ENCODE measurements at places on chromosomes 2 and 18. TPM values are rescaled to one million over a fixed set of nuclear protein-coding genes. Genes with fewer than 3 reads are reported as not detected.

DNA sequence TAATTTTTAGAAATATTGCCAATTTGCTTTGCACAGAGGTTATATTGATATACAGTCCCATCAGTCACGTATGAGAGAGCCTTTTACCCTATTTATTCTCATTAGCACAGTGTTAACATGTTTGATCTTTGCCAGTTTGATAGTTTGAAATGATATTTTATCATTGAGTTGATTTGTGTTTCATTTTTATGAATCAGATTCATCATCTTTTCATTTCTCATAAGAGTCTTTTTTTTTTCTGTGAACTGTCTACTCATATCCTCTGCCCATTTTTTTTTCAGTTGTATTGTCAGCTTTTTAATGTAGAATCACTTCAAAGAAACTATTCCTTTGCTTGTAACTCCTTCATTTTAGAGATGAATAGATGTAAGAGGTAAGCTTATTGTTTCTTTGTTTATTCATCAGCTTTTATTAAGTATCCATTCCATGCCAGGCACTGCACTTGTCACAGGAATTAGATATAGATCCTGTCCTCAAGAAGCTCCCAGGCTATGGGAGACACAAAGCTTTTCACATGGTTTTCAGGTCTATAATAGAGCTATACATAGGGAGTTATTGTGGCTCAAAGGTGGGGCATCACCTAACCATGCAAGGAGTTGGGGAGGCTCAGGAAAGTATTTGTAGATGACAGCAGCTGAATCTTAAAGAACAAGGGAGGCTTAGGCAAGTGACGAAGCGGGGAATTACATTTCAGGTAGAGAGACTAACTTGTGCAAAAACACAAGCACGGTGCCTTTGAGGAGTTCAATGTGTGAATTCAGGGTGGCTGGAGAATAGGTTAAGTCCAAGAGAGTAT is 42.1 kb downstream of the CD28 start:
- DNase-seq: no peak
- no peaks in the 10 kb centered on the region for H3K27me3 ChIP-seq
- H3K4me1 ChIP-seq: peaks cover 39% of the 10 kb centered on the region
- H3K4me3 ChIP-seq: no peak overlapping the region

The NEMP2 gene
- total RNA-seq: 23.1 TPM

The EGR4 gene
- total RNA-seq: not detected

DNA sequence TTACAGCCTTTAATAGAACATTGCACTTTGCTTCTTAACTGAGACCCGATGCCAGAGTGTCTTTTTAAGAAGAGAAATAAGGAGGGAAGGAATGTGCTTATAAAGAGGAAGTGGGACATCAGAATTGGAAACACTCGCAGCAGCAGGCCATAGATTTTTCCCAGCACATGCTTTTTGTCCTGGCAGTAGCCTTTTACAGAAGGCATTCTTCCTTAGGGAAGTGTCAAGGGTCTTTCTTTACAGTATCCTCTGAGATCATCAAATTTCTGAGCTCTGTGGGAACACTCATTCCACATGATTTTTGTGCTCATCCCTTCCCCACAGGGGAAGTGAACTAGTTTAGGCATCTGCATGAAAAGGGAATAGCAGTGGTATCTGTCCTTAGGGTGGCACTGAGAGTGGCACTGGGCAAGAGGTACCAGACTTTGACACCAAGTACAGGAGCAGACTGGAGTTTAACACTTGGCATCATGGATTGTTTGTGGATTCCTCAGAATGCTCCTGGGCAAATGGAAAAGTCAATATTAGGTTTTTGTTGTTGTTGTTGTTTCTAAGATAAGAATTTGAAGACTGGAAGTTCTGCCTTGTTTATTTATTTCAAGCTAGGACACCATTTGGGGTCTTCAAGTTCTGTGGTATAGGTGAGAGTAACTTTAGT is 4.1 kb downstream of the MYO1B start:
- H3K27ac ChIP-seq: no peak overlapping the region
- H3K4me1 ChIP-seq: peaks cover 6% of the 10 kb centered on the region
- H3K36me3 ChIP-seq: no peaks in the 10 kb centered on the region
- H3K4me3 ChIP-seq: no peak overlapping the region

GRCh38 chr2:95063086-95063958 is 37.8 kb downstream of the MAL start:
- H3K4me1 ChIP-seq: peaks cover 30% of the 10 kb centered on the region
- no peaks in the 10 kb centered on the region for H3K27me3 ChIP-seq
- peak overlapping the region; percentile 46 for H3K4me3 ChIP-seq
- H3K27ac ChIP-seq: peak overlapping the region; percentile 86

DNA sequence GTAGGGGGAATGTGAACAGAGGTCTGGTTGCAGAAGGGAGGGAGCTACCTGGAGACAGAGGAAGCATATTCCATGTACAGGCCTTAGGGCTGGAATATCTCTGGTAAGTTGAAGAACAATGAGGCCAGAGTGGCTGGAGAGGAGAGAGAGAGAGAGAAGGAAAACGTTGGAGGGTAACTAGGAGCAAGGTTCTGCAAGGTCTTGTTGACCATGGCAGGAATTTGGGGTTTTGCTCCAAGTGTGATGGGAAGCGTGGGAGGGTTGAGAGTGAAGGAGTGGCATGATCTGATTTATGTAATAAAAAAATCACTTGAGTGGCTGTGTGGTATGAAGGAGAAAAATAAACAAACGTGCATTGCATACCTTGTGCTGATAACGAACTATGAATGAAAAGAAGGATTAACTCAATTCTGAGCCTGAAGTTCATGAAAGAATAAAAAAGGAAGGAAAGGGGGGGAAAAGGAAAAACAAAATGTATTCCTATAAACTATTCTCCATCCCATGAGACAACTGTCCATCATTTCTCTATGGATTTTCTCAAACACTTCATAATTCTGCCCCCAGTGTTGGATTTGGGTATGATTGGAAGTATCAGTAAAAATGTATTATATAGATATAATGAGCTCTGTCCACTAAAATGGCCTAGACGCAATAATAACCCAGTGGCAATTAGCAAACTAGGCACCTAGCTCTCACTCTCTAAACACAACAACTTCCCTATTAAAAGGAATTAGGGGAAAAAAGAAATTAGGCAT is 59.7 kb upstream of the PMAIP1 start:
- H3K36me3 ChIP-seq: no peaks in the 10 kb centered on the region
- peaks cover 8% of the 10 kb centered on the region for H3K27me3 ChIP-seq
- H3K4me3 ChIP-seq: no peak overlapping the region

DNA sequence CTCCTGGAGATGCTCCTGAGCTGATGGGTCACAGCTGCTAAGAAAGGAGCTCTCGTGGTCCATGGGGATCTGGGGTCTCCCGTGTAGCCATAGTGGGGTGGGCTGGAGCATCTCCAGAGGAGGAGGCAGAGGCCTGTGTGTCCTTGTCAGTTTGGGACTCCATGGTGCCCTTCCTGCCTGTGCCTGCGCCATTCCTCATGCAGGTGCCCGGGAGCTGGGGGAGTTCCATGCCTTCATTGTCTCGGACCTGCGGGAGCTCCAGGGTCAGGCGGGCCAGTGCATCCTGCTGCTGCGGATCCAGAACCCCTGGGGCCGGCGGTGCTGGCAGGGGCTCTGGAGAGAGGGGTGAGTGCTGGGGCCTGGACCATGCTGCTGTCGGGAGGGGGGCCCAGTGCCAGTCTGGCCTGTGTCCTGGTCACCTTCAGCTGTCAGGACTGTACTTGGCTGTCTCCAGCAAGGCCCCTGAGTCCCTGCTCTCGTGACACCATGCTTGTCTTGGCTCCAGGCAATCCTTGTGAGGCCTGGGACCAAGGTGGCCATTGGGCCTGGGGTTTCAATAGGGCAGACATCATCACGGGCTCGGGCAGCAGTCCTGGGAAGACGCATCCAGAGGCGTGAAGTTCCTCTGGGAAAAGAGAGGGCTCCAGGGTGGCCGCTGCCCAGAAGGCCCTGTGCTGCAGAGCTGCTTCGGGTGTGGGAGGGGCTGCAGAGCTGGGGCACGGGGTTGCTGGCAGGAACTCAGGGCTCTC is 7.3 kb downstream of the CAPN10 start:
- DNase-seq: peak; percentile 17
- H3K27me3 ChIP-seq: no peaks in the 10 kb centered on the region
- no peaks in the 10 kb centered on the region for H3K36me3 ChIP-seq

DNA sequence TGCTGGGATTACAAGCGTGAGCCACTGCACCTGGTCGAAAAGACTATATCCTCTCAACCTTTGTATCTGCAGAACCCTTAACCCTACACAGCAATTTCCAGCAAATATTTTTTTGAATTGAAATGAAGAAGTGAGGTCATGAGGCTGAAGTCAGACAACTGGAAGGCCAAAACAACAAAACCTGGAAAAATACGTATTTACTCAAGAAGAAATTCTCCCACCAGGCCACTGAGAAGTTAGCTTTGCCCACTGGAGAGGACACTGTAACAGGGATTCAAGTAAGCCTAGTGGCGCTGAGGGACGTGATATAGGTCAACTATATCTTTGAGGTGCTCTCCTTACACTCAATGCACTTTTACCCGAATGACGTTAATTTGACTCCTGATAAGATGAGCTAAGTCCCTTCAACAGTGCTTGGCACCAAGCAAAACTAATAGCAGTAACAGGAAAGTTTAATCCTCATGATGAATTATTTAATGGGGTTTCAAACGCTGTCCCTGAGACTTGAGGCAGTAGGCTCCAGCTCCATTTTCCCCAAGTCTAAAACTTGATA is 1.9 kb downstream of the HDLBP start:
- H3K27me3 ChIP-seq: no peaks in the 10 kb centered on the region
- no peak for DNase-seq
- H3K36me3 ChIP-seq: peaks cover 16% of the 10 kb centered on the region
- peak overlapping the region; percentile 47 for H3K27ac ChIP-seq
- peaks cover 57% of the 10 kb centered on the region for H3K4me1 ChIP-seq

GRCh38 chr2:98759827-98760625 is 29.1 kb upstream of the MGAT4A start:
- no peak overlapping the region for H3K27ac ChIP-seq
- peaks cover 12% of the 10 kb centered on the region for H3K36me3 ChIP-seq
- no peak for DNase-seq
- peaks cover 52% of the 10 kb centered on the region for H3K4me1 ChIP-seq
- H3K27me3 ChIP-seq: no peaks in the 10 kb centered on the region
